ENCODE measurements at places on chromosomes 7 and 10.

DNA sequence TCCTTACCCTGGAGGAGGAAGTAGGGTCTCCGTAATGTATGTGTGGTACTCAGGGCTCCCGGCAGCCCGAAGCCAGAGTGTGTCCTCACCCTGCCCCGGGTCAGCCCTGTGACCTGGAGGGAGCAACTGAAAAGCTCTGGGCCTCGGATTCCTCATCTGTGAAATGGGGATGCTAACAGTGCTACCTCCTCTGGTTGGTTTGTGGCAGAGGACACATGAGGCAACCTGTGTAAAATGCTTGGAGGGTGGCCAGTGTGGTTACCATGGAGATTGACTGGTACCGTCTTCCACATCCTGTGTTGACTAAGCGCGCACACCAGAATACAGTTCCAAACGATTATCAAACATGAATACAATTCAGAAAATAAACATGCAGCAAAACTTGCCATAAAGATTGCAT lies 163.8 kb upstream of the KLF6 start:
- DNase-seq: no peak

DNA sequence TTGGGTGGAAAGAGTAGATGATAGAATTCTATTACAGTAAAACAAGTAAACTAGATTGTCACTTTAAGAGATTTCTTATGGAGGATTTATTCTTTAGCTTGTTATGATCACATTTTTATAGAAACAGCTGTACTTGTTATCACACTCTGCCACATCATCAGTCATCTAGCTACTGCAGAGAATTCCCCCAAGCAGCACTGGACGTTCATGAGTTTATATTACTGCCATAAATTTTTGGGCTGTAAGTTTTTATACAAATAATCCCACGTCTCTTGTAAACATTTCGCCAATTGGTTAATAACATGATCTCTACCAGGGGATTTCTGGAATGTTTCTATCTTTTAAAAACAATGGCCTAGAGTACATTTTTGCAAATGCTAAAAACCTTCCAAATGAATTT lies 238.8 kb downstream of the POLR1F start:
- DNase-seq: no peak

GRCh38 chr7:129797214-129797789 lies 155.5 kb downstream of the UBE2H start:
- DNase-seq: no peak

GRCh38 chr10:121880895-121881294 lies 46.9 kb downstream of the ATE1 start:
- DNase-seq: no peak

- no peak for DNase-seq
Observed at GRCh38 chr10:112366992-112367391, 6.9 kb upstream of the ACSL5 start.

GRCh38 chr7:120221666-120222065 lies 51.3 kb upstream of the KCND2 start:
- DNase-seq: no peak

GRCh38 chr7:134452419-134452838 lies 6.5 kb downstream of the AKR1B1 start:
- DNase-seq: no peak

GRCh38 chr10:80324086-80324485 lies 32.5 kb downstream of the DYDC1 start:
- DNase-seq: no peak

GRCh38 chr10:80081801-80082750 lies 3.6 kb downstream of the TMEM254 start:
- no peak for DNase-seq

DNA sequence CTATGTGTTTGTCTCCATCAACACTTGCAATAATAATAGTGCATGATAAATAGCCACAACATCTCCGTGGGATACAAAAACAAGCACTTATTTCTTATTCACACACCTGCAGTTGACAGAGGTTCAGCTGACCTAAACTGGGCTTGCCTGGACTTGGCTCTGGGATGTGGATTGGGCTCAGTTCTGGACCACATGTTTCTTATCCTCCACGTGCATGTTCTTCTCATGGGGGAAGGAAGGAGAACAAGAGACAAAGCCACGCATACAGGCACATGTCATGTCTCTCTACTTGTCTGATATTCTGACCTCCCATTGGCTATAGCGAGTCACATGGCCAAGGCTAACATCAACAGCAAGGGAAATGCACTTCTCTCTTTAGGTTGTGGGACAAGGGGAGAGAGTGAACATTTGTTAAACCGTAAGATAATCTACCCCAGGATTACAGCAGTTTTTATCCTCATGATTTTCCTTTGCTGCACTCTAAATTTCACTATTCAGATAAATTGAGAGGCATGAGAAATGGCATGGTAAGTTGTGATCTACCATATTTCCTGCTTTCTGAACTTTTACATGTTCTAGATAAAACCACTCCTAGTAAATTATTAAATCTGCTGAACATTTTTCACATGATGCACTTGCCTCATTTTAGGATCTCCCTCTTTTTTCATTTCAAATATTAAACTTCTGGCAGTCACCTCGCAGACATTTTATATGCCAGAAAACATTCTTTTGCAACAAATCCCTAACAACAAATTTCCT lies 33.7 kb downstream of the CFAP58 start:
- DNase-seq: no peak

GRCh38 chr7:50697748-50698147 lies 84.9 kb downstream of the GRB10 start:
- no peak for DNase-seq

DNA sequence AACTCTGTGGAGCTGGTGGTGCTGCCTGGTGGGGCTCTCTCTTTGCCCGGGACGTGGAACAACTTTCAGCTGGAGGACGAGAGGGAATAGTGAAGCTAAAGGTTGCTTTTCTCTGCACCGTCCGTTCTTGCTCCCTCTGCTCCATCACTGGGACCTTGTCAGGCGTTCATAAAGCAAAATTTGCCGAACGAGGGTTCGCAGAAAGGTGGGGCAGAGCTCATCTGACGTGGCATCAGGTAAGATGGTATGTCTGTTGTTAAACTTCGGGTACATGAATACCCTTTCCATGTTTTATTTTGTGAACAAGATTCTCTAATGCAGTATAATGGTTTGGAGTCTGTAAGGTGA lies 416 bp downstream of the BBS9 start:
- DNase-seq: no peak

- DNase-seq: no peak
Observed at GRCh38 chr7:94513565-94513860, 3.9 kb downstream of the CASD1 start.

GRCh38 chr7:129354428-129355157 lies 79.6 kb upstream of the STRIP2 start:
- no peak for DNase-seq

GRCh38 chr10:29344073-29344820 lies 55.4 kb downstream of the LYZL1 start:
- DNase-seq: no peak

DNA sequence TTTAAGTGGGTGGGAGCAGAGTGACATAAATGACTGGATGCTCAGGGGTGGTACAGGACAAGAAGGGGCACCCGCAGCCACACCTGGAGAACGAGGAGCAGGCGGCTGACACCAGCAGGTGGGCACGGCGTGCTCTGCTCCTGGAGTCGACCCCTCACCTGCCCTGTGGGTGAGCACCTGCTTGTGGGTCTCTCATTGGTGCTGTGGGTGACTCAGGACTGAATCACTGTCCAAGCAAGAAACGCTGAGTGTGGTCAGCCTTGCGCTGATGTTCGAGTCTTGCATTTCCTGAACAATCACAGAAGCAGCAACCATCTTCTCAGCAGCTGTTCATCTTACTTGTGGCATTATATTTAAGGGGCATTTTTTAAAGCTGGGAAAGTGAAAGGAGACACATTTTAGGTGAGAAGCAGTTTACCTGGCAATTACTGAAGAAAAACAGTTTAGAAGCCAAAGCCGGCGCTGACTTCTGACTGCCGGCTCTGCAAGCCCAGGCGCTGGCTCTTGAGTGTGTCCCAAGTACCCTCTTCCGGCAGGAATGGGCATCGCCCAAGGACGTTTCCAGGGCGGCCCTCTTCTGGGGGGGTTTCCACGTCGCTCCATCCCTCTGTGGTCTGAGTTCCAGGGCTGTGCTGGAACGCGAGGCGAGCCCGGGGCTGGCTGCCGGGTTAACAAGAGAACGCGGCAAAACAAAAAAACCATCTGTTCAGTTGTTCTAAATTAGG lies 145.2 kb upstream of the PFKP start:
- DNase-seq: no peak

DNA sequence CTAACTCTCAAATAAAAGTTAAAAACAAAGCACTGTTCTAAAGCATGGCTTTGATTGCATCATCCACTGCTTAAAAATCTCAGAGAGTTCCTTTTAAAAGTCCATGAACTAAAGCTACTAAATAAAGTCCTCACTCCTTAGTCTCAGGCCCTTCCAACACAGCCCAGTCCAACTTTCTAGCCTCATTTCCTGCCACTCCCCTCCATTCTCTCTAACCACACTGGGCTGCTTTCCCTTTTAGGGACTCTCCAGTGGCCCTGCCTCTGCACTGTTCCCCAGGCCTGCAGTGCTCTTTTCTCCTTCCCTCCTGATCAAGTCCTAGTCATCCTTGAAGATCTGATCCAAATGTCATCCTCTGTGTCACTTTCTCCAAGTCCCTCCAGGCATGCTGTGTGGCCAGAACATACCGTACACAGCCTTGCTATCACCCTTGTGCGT lies 56.9 kb upstream of the PPP1R3C start:
- no peak for DNase-seq

GRCh38 chr10:5608608-5609220 lies 57.7 kb downstream of the ASB13 start:
- no peak for DNase-seq

GRCh38 chr10:14727924-14728323 lies 46.8 kb downstream of the FAM107B start:
- no peak for DNase-seq

DNA sequence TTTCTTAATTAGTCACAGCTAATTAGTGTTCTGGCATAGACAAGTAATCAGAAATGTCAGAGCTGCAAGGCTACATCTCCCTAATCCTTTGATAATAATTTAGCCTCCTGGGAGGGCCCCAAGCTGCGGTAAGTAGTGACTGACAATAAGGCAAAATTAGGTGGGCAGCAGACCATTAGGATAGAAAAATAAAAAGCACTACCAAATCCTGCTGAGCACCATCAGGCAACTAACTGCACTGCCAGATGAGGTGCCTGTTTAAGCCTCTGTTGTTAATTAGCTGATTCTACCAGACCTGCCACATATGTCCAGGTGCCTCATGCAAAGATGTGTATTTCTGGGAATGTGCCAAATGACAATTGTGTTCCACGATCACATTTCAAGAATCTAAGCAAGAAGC lies 32.5 kb upstream of the FEZF1 start:
- peak; percentile 79 for DNase-seq

DNA sequence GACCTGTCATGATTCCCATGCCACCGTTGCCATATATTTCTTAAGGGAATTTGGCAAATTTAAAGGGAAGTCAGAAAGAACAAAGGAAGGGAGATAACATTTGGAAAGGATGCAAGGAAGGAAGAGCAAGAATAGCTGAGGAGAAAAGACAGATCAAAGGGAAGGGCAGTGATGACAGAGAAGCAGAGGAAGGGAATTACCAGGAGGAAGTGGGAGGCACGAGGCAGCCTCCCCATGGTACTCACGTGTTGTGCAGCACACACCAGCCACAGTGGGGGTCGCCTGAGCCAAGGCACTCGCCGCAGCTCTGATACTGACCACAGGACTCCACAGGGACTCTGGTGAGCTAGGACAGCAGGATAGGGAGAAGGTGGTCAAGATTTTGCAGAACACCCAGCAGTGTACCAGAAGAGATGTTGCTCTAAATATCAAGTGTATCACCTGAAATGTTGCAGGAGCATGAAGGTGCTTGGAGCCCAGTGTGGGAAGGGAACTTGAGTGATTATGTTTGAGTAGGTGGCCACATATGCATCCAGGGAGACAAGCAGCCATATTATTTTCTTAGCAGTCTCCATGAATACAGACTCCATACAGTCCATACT lies 335.3 kb downstream of the PLXNA4 start:
- no peak for DNase-seq

GRCh38 chr7:55500117-55500756 lies 72.1 kb downstream of the VOPP1 start:
- DNase-seq: no peak

- DNase-seq: no peak
Observed at GRCh38 chr10:126661841-126662515, 8.5 kb downstream of the C10orf90 start.

Data from NCI-H1417 treated with DMSO at 0.1 percent for 48 hours (cell line).